Stimulated activated CD8-positive, alpha-beta memory T cell treated with anti-CD3 and anti-CD28 coated beads, Interleukin-7, amount 100 ng/mL, for 4 hours (primary cell): ENCODE measurements at places on chromosomes 12 and 14.

- DNase-seq = no peak
These were observed 900 bp downstream of the AMN start for GRCh38 chr14:102923201-102923924.

DNA sequence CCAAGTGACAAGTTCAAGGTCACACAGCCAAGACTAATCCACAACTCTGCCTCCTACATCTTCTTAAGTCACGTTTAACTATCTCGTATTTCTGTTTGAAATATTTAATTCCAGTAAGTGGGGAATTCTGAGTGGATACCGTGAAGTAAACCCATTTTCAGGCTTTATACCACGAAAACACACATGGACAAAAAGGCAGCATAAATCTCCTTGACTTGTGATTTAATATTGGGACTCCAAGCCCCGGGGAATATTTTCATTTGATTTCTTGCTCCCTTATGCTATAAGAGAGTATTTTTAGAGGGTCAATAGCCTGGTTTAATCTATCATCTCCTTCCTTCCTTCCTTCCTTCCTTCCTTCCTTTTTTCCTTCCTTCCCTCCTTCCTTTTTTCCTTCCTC lies 716.7 kb downstream of the VRK1 start:
- DNase-seq = no peak

GRCh38 chr14:102323102-102323501 lies 3.6 kb downstream of the ZNF839 start:
- DNase-seq = no peak

DNA sequence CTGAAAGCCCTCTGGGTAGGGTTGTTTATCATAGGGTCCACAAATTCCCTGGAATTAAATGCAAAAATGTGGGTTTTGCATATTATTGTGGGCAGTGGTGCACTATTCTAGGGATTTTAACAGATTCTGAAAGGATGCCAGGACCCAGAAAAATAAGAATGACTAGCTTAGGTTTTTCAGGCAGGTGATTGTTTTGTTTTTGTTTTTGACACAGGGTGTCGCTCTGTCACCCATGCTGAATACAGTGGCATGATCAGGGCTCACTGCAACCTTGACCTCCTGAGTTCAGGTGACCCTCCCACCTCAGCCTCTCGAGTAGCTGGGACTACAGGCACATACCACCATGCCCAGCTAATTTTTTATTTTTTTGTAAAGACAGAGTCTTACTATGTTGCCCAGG lies 19.2 kb downstream of the GALNT6 start:
- DNase-seq = no peak
